ENCODE measurements at places on chromosomes 6 and 20. TPM values are rescaled to one million over a fixed set of nuclear protein-coding genes. Genes with fewer than 3 reads are reported as not detected.

GRCh38 chr20:33812908-33813462 is 1.8 kb downstream of the CHMP4B start:
- H3K36me3 ChIP-seq = no peaks in the 10 kb centered on the region
- H3K27ac ChIP-seq = peak overlapping the region; percentile 78
- DNase-seq = no peak
- no peaks in the 10 kb centered on the region for H3K27me3 ChIP-seq
- H3K4me3 ChIP-seq = peak overlapping the region; percentile 71

DNA sequence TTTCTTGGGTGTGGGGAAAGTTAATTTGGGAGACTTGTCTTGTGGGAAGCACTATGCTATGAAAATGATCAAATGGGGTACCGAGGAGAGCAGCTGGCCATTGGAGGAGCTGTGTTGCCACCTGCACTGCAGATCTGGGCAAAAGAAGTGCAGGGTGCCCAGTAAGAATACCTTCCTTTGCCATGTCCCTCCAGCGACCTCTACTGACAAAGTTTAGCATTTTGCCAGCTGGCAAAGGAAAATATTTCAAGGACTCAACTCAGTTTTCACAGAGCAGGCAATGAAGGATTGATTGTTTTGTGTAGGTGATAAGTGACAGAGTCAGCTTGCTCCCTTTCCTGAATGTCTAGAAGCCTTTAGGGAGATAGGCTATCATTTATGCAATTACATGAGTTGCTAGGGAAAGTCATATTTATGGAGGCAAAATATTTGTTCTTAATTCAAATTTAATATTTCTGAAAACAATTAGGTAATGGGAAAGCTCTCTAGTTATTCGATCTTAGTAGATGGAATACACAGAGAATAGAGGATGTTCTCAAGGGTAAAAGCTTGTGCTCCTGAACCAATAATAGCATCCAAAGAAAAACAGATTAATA is 118.4 kb downstream of the FARS2 start:
- no peaks in the 10 kb centered on the region for H3K4me1 ChIP-seq
- H3K27me3 ChIP-seq = no peaks in the 10 kb centered on the region
- no peaks in the 10 kb centered on the region for H3K36me3 ChIP-seq
- H3K27ac ChIP-seq = no peak overlapping the region

Gene SCP2D1
- total RNA-seq = not detected

DNA sequence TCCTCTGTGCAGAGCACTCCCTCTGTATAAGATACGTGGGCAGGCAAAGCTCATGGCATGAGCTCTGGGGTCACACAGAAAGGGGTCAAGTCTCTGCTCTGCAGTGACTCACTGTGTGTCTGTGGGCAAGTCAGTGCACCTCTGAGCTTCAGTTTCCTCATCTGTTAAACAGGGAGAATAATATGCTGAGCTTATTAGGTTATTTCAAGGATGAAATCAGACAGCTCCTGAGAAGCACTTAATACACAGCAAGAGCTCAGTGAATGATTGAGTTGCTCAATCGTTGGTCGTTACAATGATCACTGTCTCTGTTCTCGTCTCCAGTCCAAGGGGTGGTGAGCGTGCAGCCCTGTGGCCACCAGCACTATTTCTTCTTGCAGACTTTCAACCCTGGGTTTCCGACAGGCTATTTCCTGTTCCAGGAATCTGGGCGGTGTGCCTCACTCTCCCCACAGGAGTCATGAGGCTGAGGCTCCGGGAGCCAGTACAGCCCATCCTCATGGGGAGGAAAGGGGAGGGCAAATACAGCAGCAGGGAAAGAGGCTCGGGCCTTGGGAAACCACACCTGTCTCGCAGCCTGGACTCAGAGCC is 28.9 kb downstream of the KIAA1755 start:
- no peaks in the 10 kb centered on the region for H3K36me3 ChIP-seq
- H3K27ac ChIP-seq = no peak overlapping the region
- H3K4me3 ChIP-seq = no peak overlapping the region
- H3K27me3 ChIP-seq = no peaks in the 10 kb centered on the region
- no peaks in the 10 kb centered on the region for H3K4me1 ChIP-seq
- no peak for DNase-seq

DNA sequence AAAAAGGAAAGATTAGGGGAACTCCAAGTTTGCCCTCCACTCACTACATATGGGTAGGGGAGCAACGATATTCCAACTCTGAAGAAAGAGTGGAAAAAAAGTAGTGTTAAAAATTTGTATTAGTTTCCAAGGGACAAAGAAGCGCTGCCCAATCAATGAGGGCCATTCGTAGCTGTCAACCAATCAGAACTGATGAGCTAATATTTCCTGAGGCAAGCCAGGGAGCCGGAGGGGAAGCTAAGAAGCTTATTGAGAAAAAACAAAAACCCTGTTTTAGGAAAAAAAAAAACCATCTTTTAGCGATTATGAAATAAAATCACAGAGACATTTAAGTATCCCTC is 59.5 kb downstream of the TRIM38 start:
- H3K4me3 ChIP-seq = peak overlapping the region; percentile 36
- peak; percentile 67 for DNase-seq
- H3K27me3 ChIP-seq = no peaks in the 10 kb centered on the region
